ENCODE measurements at places on chromosomes 2 and 18. TPM values are rescaled to one million over a fixed set of nuclear protein-coding genes. Genes with fewer than 3 reads are reported as not detected.

Gene FKBP7
- 41.0 TPM for total RNA-seq

Gene NT5C1B
- total RNA-seq = not detected

Gene GALNT3
- 0.27 TPM for total RNA-seq

DNA sequence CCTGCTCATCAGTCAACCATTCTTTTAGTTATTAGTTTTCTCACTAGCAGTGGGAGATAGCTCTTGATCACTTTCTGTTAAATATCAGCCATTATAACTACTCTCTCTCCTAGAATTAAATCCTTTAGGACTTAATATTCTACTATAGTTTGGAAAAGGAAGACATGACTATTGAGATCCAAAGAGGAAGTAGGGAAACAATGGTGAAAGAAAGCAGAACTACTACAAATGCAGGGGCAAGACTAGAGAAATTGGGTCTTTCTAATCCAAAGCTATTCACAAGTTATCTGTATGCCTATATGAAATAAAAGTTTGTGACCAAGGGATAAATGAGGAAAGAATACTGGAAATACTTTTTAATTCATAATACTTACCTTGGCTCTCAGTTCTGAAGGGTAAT, 65.1 kb downstream of the SRBD1 start:
- no peak overlapping the region for H3K4me3 ChIP-seq
- DNase-seq = no peak
- H3K36me3 ChIP-seq = peaks cover 18% of the 10 kb centered on the region
- no peak overlapping the region for H3K27ac ChIP-seq
- H3K4me1 ChIP-seq = no peaks in the 10 kb centered on the region

- H3K4me1 ChIP-seq = no peaks in the 10 kb centered on the region
- no peak for DNase-seq
- peaks cover 9% of the 10 kb centered on the region for H3K36me3 ChIP-seq
- peaks cover 3% of the 10 kb centered on the region for H3K27me3 ChIP-seq
- no peak overlapping the region for H3K27ac ChIP-seq
These were observed 121.1 kb upstream of the PID1 start for GRCh38 chr2:229392196-229392595.

- no peaks in the 10 kb centered on the region for H3K27me3 ChIP-seq
- peaks cover 5% of the 10 kb centered on the region for H3K36me3 ChIP-seq
- no peak for DNase-seq
- no peaks in the 10 kb centered on the region for H3K4me1 ChIP-seq
These were observed 1296.0 kb upstream of the NXPH2 start for GRCh38 chr2:140076164-140076563.

DNA sequence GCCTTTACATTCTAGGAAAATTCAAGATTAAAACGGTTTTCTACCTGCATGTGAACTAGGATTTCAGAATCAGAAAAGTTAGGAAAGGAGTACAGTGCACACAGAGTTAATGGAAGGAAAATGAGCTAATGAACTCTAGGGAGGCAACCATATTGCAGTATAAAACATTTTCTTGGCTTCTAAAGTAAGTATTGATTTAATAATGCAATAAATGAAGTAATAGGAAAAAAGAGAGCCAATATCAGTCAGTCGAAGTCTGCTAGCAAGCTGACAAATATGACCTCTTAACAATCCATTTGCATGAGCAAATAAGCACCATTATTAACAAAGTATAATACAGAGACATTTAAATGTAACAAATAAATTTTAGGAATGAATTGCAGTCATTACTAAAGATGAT, 80.2 kb upstream of the COL3A1 start:
- H3K4me3 ChIP-seq = no peak overlapping the region
- H3K4me1 ChIP-seq = peaks cover 20% of the 10 kb centered on the region
- H3K27me3 ChIP-seq = no peaks in the 10 kb centered on the region

- no peak overlapping the region for H3K27ac ChIP-seq
- no peaks in the 10 kb centered on the region for H3K4me1 ChIP-seq
These were observed 198.6 kb downstream of the HAUS1 start for GRCh38 chr18:46302528-46303485.

GRCh38 chr2:9914384-9915065, 37.0 kb upstream of the GRHL1 start:
- H3K27me3 ChIP-seq = no peaks in the 10 kb centered on the region
- H3K4me3 ChIP-seq = no peak overlapping the region
- H3K27ac ChIP-seq = peak overlapping the region; percentile 76
- H3K4me1 ChIP-seq = peaks cover 24% of the 10 kb centered on the region

GRCh38 chr18:2602844-2603243, 31.5 kb downstream of the NDC80 start:
- H3K27me3 ChIP-seq = no peaks in the 10 kb centered on the region
- H3K4me3 ChIP-seq = no peak overlapping the region
- H3K4me1 ChIP-seq = peaks cover 26% of the 10 kb centered on the region
- H3K27ac ChIP-seq = peak overlapping the region; percentile 18
- DNase-seq = no peak

GRCh38 chr2:44166096-44166495, 2.6 kb upstream of the PPM1B start:
- no peak for DNase-seq
- no peak overlapping the region for H3K27ac ChIP-seq
- H3K36me3 ChIP-seq = peaks cover 16% of the 10 kb centered on the region
- peaks cover 18% of the 10 kb centered on the region for H3K4me1 ChIP-seq
- H3K27me3 ChIP-seq = peaks cover 3% of the 10 kb centered on the region

DNA sequence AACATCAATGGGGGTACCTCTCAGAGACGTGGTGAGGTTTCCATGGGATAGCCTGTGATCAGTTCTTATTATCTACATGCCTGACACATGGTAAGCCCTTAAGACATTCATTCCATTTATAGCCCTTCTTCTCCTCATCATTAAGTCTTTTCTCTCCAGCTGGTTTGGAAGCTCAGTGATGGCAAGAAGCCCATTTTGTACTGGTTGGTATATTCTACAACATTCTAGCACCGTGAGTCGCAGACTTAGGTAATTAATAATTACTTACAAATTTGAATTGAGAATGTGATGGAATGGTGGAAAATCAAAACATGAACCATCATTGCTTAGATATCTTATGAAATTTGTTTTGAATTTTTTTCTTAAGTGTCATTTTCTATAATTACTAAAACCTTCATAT, 472.6 kb downstream of the DLGAP1 start:
- H3K36me3 ChIP-seq = peaks cover 21% of the 10 kb centered on the region
- H3K27ac ChIP-seq = no peak overlapping the region
- peak overlapping the region; percentile 1 for H3K4me3 ChIP-seq
- peaks cover 53% of the 10 kb centered on the region for H3K4me1 ChIP-seq
- DNase-seq = peak; percentile 23

- H3K4me1 ChIP-seq = 0 out of 2 replicates have a peak, but pooled peaks cover 5% of the 10 kb centered on the region
- H3K27me3 ChIP-seq = no peaks in the 10 kb centered on the region
- no peak overlapping the region for H3K4me3 ChIP-seq
These were observed 46.9 kb upstream of the CYP20A1 start for GRCh38 chr2:203191961-203192360.

DNA sequence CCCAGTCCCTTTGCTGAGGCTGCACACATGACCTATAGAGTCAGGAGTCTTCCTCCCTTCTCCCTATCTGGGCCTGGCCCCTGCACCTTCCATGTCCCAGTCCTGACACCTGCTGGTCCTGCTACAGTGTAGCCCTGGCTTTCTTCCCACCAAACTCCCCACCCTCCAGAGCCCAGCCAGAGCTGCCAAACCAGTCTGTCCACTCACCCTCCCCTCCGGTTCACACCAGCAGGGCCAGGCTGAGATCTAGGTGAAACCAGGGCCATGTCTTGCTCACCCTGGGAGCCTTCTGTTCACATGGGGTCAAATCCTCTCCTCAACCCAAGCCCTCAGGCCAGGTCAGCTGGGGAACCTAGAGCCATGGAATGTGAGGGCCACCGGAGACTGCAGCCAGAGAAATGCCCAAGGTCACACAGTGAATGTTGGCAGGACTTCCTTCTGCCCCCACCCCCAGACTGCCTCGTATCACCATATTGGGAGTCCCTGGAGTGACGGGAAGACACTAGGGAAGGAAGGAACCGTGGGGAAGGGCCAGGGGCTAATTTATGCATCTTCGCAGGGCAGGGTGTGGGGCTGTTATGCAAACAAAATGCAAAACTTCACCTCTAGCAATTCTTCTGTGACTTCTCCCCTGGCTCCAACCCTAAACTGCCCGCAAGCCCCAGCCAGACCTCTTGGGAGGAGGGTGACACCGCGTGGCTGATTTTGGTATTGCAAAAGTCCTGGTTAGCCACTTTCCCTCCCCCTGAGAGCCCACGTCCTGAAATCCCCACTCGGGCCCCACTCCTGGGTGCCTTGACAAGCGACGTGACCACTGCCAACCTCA, 14.6 kb downstream of the TNS1 start:
- peaks cover 5% of the 10 kb centered on the region for H3K27me3 ChIP-seq
- peaks cover 15% of the 10 kb centered on the region for H3K36me3 ChIP-seq
- H3K27ac ChIP-seq = peak overlapping the region; percentile 78

- peaks cover 41% of the 10 kb centered on the region for H3K4me1 ChIP-seq
- no peak for DNase-seq
- H3K27ac ChIP-seq = no peak overlapping the region
- H3K36me3 ChIP-seq = peaks cover 26% of the 10 kb centered on the region
- H3K27me3 ChIP-seq = no peaks in the 10 kb centered on the region
These were observed 82.3 kb downstream of the ZEB2 start for GRCh38 chr2:144437636-144438035.

DNA sequence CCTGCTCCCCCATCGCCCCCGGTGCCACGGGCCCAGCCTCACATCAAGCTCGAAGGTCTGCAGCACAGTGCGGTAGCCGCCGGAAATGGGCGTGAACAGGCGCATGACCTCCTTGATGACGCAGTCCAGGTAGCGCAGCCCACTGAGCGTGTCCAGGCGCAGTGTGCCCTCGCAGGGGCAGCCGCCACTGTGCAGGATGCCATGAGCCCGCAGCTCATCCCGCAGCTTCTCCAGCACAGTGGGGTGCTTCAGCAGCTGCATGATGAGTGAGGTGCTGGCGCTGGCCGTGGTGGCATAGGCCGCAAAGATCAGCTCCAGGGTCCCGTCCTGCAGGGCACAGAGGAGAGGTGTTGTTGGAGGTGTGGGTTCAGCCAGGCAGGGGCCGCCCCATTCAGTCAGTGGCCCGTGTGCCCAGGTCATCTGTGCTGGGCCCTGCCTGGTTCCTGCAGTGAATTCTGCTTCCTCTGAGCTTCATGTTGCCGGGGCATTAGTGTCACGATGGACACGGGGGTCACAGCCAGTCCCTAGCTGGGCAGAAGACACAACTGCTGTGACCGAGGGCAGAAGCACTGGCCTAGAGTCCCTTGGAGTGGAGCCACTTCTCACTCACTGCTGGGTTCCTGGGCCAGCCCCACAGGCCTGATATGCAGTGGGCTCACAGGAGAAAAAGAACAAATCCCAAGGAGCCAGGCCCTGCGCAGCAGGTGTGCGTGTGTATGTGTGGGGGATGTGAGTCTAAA, 14.5 kb downstream of the CYP26B1 start:
- peaks cover 8% of the 10 kb centered on the region for H3K27me3 ChIP-seq
- no peaks in the 10 kb centered on the region for H3K4me1 ChIP-seq
- no peaks in the 10 kb centered on the region for H3K36me3 ChIP-seq

GRCh38 chr2:179686718-179687342, 174.6 kb downstream of the ZNF385B start:
- DNase-seq = no peak
- H3K4me3 ChIP-seq = no peak overlapping the region
- no peaks in the 10 kb centered on the region for H3K27me3 ChIP-seq
- H3K4me1 ChIP-seq = peaks cover 46% of the 10 kb centered on the region
- H3K36me3 ChIP-seq = no peaks in the 10 kb centered on the region
- H3K27ac ChIP-seq = no peak overlapping the region
